Endothelial cell (in vitro differentiated cells): ENCODE measurements at places on chromosomes 12 and 14.

DNA sequence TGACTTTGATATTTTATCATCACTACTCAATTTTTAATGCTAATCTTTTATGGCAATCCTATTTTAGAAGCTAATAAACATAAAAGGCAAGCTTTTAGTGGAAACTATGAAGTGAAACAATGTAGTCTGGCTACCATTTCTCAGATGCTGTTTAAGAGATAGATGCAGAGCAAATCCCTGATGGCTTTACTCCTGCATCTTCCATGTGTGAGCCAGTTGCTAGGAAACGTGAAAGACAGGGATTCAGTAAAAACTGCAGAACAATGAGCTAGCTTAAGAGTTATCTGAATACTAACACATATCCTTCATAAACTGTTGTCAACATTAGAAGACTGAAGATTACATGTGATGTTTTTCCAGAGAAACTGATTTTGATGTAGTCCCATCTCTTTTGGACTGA lies 112.6 kb downstream of the SLC2A13 start:
- no peak for DNase-seq

- DNase-seq: no peak
Observed at GRCh38 chr14:41986700-41987099, 380.0 kb downstream of the LRFN5 start.

GRCh38 chr12:110907583-110907982 lies 12.8 kb downstream of the MYL2 start:
- no peak for DNase-seq

DNA sequence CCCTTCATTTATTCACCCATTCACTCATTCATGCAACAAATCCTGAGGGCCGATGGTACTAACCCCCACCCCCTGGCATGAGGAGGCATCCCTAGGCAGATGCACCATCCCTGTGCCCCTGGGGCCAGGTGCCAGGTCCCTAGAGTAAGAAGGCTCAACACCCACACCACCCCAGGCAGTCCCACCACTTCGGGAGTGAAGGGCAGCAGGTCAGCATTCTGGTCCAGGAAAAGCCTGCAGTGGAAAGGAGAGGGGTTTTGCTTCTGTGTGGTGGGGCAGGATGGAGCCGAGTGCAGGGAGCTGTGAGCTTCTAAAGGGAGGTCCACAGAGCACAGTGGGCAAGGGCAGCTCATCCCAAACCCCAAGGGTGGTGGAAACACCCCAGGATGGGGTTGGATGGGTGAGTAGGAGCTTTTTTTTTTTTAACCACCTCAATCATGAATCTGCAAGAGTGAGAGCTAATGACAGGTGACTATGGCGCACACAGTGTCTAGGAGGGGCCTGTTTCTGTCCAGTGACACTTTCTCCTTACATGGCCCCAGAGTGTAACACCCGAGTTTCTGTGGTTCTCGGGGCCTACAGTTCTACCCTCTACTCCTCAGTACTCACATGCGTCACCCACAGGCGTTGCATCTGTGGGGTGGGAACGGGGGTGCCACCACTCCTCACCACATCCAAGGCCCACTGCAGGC lies 414.3 kb downstream of the TMEM121 start:
- no peak for DNase-seq

DNA sequence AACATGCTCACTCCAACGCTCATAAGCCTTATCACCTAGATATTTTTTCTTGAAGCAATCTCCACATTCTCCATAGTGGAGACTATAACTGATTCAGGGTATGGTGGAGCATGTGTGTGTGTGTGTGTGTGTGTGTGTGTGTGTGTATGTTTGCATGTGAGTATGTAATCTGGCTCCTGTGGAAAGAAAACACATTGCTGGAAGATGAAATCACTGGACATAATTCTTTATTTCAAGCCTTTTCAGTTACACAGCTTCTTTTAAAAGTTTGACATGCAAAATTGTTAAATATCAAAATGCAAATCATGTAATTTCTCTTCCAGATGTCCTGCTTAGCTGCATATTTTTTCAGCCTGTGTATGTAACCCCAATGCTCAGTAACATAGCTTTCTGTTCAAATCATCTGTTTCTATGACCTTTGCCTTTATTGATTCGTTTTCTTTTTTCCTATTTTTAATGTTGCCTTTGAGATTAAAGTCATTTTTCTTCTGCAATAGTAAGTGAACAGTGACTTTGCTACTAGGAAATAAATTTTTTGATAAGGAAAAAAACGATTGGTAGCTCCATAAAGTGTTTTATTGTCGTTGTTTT lies 80.5 kb upstream of the BTG1 start:
- no peak for DNase-seq

DNA sequence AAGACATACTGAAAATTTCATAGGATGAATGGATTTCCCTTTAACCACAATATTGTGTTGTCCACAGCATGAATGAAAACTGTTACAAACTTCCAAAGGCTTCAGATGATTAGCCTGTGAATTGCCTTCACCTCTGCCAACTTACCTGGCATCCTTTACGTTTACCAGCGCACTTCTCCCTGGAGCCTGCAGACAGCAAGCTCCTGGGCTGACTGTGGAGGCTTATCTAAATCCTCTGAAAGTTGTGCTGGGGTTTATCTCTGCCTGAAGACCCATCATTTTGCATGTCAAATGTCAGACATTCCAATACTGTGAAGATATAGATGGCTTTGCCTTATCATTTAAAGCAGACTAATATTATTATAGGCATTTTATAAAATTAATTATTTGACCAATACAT lies 403.0 kb downstream of the SYT1 start:
- DNase-seq: no peak

- DNase-seq: peak; percentile 37
Observed at GRCh38 chr12:1630133-1630826, 1.2 kb downstream of the WNT5B start.

- no peak for DNase-seq
Observed at GRCh38 chr12:20748198-20748597, 53.1 kb downstream of the SLCO1C1 start.
